Mucosa of descending colon (tissue), 3 donors: ENCODE measurements at places on chromosomes 6 and 20. TPM values are rescaled to one million over a fixed set of nuclear protein-coding genes. Genes with fewer than 3 reads are reported as not detected.

DNA sequence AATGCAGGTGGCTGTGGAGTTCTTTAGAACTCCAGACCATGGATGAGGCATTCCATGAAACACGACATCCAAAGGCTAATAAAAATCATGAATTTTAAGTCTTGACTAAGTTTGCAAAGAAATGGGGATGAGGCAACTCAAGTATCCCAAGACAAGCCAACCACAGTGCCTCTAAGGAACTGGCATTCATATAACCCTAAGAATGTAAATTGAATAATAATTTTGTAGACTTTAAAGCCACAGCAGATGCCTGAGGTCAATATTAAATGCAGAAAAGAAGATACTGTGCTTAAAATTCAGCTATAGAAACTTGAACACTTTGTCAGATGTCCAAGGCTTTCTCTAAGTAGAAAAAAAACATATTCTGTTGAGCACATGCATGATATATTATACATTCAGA is 54.5 kb downstream of the TFAP2B start:
- no peak for DNase-seq

RAB44 gene
- total RNA-seq, result 0.32 TPM

DNA sequence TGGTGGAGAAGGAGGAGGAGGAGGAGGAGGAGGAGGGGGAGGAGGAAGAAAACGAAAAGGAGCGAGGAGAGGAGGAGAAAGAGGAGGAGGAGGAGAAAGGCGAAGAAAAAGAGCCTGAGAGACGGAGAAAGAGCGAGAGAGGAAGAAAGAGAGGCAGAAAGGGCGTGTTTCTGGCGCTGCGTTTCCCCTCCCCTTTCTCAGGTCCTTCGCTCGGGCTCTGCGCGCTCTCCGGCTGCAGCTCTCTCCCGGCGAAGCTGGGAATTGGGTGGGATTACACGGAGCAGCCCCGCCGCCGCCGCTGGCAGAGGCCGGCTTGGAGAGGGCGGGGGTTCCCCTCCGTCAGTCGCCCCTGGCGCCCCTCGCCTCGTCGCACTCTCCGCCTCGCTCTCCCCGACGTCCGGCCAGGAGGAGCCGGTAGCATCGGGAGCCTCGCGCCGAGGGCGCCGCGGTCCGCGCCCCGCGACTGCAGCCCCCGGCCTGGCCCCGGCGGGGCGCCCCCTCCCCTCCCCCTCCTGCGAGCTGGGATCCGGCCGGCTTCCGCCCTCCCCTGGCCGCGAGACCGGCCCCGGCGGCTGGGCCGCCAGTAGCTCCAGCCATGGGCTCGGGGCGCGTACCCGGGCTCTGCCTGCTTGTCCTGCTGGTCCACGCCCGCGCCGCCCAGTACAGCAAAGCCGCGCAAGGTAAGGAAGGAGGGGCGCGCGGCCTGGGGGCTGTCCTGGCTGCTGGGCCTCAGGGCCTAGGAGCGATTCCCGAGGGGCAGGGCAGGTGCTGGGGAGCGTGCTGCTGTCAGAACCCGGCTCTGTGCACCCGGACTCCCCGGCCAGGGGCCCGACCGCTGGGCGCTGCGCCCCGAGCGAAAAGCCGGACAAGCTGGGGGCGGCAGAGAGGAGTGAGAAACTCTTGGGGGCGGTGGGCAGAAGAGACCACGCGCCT is at the start of gene SCUBE3:
Gene SCUBE3, plus strand, starts transcription at position 133 of the 933 bp plus-strand sequence. Its CDS starts 463 bp downstream, at position 596.
- DNase-seq, result peak; percentile 30

TFAP2D gene
- not detected for total RNA-seq
